Left kidney (tissue), 8 donors: ENCODE measurements at places on chromosomes 2 and 18. TPM values are rescaled to one million over a fixed set of nuclear protein-coding genes. Genes with fewer than 3 reads are reported as not detected.

The DAPL1 gene
- polyA plus RNA-seq, result 37.6 TPM

The LYG2 gene
- 1.0 TPM for polyA plus RNA-seq

The MC5R gene
- polyA plus RNA-seq, result 0.22 TPM

The FKBP7 gene
- 58.0 TPM for polyA plus RNA-seq

The EPHA4 gene
- 65.1 TPM for polyA plus RNA-seq

The SLC23A3 gene
- polyA plus RNA-seq, result 22.3 TPM

The LYPD6 gene
- 18.8 TPM for polyA plus RNA-seq

The RBM45 gene
- 32.3 TPM for polyA plus RNA-seq

The INHBB gene
- polyA plus RNA-seq, result not detected

The HRH4 gene
- polyA plus RNA-seq, result 0.17 TPM

The CFC1 gene
- polyA plus RNA-seq, result not detected

GRCh38 chr18:62760403-62760734 lies 45.0 kb downstream of the PHLPP1 start:
- no peak for DNase-seq

- DNase-seq, result no peak
Observed at GRCh38 chr2:74558284-74559230, 4.0 kb downstream of the DOK1 start.

DNA sequence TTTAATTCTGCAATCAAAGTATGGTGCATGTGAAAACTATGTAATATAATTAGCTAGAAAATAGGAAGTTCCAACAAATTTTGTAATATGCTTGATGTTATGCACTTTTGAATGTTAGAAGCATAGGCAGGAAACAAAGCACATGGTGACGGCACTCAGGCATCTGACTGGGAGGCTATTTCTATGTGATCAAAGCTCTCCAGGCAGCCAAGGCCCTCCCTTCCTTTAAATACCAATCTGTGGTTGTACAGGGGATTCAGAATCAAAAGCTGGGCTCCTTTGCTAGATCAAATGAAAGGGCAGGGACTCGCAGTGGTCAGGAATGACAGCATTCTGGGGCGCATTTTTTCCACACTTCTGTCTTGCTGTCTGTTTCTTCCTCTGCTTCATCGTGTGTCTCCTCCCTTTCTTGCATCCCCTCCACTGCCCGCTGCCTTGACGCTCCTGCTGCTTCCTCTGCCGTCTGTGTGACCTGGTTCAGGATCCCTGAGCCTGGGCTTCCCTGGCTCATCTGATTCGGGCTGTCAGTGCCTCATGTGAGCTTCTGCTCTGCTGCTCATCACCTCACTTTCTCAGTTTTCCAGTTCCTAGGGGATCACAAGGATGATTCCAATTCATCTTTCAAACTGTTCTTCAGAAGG lies 30.9 kb downstream of the TMEM182 start:
- DNase-seq, result no peak

DNA sequence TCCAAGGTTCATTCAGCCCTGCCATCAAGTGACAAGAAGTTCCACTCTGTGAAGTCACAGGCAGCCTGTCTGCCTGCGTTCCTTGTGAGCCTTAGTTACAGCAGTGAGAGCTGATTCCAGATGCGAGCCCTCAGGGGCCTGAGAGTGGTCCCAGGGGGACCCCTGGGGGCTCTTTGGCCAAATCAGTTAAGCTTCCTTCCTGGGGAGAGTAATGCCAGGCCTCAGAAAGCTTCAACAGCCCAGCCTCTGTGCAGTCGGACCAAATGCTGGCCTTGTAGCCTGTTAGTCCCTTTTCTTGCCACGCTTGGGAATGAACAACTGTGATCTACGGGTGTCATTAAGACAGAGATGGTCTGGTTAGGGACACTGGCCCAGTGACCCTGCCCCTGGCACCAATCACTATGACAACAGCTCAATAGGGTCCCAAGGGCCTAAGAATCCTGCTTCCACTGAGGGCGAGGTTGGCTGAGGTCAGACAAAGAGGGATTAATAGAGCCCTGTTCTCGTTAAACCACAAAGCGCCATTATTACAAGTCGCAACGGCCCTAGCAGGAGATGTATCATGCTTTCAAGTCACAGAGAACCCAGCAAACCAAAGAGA lies 50.9 kb downstream of the HS1BP3 start:
- no peak for DNase-seq

DNA sequence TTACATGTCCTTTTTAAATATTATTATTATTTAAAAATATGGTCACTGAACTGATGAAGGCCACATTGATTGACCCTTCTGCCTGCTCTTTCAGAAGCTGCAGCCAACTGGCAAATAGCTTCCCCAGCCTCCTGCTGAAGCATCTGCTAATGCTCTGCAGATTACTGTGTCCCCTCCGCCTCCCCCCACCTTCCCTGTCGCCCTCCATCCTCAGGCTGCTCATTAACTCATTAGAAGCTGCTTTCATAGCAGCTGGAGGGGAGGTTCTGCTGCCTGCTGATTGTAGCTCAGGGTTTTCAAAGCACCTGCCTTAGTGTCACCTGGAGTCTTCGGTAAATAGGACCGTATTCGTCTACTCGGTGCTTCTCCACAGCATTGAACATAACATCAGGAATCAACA lies 24.8 kb upstream of the LMAN1 start:
- DNase-seq, result no peak

- no peak for DNase-seq
Observed at GRCh38 chr2:164335947-164336346, 285.3 kb downstream of the GRB14 start.

- DNase-seq, result no peak
Observed at GRCh38 chr2:196990092-196990491, 63.6 kb upstream of the PGAP1 start.

DNA sequence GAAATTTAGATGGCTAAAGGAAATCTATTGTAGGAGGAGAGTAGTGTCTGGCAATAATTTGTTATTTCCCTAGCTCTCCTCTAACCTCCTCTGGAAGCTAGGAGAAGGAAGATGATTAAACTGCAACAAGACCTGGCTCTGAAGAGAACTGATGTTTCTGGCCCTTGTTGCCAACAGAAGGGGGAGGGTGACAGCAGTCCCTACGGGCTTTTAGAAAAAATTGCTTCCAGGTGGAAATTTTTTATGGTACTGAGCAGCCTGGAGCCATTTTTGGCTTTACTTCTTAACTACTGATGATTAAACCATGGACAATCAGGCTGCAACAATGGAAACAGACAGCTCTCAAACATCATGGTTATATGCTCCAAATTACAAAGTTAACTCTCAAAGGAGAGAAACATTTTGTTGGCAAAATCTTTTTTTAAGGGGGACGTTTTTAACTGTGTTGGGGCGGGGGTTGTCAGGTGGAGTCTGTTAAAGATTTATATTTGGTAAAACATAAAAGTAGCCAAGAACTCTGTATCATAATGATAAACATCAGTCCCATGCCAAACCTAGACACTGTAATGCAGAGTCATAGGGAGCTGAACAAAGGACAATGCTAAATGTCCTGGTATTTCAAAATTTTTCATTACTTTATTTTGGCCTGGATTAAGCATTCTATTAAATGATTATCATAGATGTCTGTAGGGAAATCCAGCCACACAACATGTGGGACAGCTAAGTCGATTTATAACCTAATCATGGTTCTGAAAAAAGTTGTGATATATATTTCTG lies 70.0 kb downstream of the EXOC6B start:
- no peak for DNase-seq

- DNase-seq, result peak; percentile 64
Observed at GRCh38 chr2:25982273-25982967, at the start of gene KIF3C. TSS of gene KIF3C (minus strand) at chr2:25982497. CDS start at chr2:25981917, 580 bp downstream.

- DNase-seq, result no peak
Observed at GRCh38 chr2:191043438-191043837, 29.5 kb upstream of the STAT1 start.

DNA sequence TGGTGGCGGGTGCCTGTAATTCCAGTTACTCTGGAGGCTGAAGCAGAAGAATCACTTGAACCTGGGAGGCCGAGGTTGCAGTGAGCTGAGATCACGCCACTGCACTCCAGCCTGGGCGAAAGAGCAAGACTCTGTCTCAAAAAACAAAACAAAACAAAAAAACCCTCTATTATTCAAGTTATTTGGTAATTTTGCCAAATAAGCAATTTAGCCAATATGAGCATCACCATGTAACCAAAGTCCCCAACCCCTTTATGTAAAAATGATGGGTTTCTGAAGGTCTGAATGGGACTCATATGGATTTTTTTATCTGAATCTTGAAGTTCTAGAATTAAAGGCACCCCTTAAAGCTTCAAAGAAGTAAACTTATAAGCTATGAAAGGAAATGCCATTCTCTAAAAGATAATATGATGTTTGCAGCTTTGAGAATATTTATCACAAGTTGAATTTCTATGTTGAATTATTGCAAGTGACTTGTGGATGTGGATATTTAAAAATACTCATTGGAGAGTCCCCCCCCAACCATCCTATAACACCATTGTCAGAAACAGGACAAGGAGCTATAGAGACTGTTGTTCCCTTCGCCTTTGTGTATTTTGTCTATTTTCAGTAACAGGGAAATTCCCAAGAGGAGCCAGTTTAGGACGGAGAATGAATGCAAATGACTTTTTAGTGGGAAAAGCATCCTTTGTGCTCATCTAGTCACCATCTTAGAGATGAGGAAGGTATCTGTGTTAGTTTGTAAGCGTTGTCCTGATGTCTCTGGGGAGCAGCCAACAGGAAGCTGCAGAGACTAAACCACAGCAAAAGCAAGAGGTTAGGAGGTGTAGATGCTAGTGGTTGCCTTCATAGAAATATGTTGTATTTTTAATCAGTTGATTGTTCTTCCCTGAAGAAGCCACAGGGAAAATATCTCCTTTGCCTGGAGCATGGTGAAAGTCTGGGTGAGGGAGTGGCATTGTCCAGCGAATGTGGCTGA lies 68.3 kb downstream of the TET3 start:
- no peak for DNase-seq

GRCh38 chr2:19238440-19239060 lies 119.9 kb downstream of the OSR1 start:
- DNase-seq, result no peak

- no peak for DNase-seq
Observed at GRCh38 chr2:21231985-21232384, 108.2 kb downstream of the TDRD15 start.

DNA sequence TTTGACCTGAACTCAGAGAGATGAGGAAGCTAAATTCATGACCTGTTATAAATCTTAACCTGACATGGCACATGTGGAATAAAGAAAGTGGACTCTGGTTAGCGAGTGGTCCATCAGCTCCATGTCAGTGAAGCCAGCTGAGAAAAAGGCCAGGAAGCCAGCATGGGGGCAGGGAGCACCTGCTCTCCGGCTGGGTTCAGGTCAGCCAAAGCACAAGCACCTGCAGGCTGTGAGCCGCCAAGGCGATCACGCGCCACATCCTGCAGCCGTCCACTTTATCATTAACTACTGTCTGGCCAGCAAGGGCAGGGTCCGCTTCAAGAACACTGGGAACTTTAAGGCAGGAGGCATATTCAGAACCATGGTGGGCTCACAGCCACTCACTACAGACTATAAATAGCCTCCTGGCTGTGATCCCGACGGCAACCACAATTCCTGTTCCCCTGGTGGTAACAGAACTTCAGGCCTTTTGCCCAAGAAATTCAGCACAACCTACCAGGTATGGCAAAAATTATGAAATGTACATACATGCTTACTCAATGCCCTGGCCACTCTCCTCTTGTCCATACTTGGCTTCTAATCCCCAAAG lies 35.5 kb downstream of the ACVR1 start:
- no peak for DNase-seq

GRCh38 chr2:174981331-174981730 lies 23.9 kb downstream of the CHN1 start:
- DNase-seq, result no peak

GRCh38 chr2:42009657-42010580 lies 37.9 kb upstream of the PKDCC start:
- no peak for DNase-seq

GRCh38 chr2:178256382-178257042 lies 62.2 kb downstream of the OSBPL6 start:
- no peak for DNase-seq

DNA sequence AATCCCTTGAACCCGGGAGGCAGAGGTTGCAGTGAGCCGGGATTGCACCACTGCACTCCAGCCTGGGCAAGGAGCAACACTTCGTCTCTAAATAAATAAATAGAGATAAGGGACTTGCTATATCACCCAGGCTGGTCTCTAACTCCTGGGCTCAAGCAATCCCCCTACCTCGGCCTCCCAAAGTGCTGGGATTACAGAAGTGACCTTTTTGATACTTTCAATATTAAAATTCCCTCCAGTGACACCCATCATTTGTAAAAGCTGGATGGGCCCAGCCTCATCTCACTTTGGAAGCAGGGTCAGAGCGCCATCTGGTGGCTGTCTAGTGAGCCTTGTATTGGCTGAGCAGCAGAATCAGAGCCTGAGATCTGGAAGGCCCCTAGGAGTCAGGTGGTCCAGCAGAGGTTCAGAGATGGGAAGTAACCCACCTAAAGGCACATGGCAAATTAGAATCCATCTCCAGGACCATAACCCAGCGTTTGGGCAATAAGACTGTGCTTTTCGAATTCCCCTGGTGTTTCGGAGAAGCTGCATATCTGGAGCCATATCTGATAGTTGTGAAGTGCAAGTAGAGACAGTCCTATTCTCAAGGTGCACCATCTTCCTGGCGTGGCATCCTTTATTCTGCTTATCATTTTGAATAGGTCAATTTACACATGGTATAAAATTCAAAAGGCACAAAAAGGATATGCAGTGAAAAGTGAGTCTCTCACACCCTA lies 18.3 kb upstream of the SLC35F6 start:
- peak; percentile 83 for DNase-seq

DNA sequence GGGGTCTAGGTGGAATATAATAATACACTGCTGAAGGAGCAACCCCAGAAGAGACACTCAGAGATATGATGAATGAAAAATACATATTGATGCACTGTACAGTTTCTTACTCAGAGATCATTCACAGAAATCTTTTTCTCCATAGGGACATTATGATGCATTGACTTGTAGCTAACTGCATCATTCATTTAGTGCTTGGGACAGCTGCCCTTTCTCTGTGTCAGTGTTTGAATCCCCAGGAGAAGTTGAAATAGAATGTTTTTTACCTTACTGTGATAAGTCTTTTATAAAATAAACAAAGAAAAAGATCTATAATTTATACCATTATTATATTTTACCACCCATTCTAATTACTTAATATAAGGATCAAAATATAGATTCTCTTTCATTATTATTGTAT lies 91.7 kb upstream of the DSEL start:
- DNase-seq, result no peak

- DNase-seq, result no peak
Observed at GRCh38 chr18:45007531-45007930, 326.8 kb downstream of the SETBP1 start.

- no peak for DNase-seq
Observed at GRCh38 chr2:1173528-1173927, 222.9 kb downstream of the SNTG2 start.
